ENCODE measurements at places on chromosomes 1 and 21.

DNA sequence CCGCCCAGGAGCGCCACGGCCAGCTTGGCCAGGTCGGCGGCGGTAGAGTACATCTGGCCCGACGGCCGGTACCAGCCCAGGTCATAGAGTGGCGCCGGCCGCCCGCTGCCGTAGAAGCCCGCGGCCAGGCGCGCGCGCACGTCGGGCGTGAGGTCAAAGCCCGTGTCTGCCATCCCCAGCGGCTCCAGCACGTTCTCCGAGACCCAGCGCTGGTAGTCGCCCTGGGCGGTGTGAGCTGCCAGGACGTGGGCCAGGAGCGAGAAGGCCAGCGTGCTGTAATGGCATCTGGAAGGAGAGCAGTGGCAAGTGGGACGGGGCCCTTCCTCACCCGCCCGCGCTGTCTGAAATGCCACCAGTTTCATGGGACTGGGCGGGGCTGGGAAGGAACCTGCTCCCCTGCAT lies 18.9 kb downstream of the LACTBL1 start:
- no peak for DNase-seq

- DNase-seq: no peak
Observed at GRCh38 chr1:201214461-201214860, 23.8 kb downstream of the IGFN1 start.

DNA sequence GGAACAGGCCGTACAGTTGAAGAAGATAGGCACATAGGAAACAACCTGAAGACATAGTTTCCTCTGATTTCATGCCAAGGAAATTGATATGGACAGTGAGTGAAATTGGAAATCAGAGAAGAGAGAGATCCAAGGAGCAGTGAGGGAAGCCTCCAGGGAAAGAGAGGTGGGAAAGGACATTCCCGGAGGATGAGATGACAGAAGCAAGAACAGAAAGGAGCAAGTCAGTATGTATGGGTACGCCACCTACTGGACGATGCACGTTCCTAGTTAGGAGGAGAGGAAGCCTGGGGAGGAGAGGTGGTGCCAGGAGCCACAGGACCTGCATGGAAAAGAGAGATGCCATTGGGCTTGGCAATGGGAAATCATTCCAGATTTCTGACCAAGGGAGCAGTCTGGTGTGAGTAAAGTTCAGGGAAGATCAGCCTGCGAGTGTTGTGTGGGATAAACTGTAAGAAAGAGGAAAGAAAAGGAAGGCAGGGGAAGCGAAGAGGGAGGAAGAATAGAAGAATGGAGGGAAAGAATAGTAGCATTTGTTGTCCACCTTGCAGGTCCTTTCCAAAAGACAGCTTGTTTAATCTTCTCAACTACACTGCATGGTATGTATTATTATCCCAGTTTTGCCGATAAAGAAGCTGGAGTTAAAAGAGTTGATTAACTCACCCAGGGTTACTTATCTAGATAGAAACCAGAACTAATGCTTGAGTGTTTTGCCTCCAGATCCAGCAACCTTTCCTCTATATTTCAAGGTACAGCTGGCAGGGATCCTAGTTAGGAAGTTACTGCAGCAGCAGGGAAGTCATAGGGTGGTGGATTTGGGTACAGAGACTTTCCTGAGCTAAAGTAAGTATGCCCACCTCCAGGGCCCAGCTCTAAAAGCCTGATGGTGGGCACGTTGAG lies 27.4 kb downstream of the C1orf116 start:
- no peak for DNase-seq

GRCh38 chr1:220761688-220762427 lies 13.7 kb downstream of the MTARC2 start:
- DNase-seq: no peak

DNA sequence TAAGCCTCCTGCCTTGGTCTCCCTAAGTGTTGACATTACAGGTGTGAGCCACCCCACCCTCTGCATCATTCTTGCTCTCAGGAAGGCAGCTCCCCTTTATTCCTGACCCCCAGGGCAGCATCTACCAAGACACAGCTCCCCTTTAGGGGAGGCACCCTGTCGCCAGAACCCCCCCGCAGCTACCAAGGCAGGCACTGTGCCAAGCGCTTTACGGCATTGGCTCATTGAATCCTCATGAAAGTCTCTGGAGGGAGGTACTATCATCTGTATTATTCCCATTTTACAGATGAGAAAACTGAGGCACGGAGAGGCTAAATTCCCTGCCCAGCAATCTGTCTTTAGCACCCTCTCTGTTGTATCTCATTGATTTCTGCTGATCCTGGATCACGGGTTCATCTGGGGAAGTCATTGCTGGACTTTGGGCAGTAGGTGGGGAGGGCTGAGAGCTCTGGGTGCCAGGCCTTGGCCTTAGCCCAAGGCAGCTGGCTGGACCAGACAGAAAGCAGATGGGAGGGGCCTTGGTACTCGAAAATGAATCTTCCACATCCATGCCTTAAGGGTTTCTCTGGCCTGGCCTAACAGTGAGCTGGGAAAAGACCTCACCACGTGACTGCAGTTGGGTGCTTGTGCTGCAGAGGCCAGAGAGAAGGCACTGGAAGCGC lies 5.9 kb downstream of the PLOD1 start:
- DNase-seq: no peak

DNA sequence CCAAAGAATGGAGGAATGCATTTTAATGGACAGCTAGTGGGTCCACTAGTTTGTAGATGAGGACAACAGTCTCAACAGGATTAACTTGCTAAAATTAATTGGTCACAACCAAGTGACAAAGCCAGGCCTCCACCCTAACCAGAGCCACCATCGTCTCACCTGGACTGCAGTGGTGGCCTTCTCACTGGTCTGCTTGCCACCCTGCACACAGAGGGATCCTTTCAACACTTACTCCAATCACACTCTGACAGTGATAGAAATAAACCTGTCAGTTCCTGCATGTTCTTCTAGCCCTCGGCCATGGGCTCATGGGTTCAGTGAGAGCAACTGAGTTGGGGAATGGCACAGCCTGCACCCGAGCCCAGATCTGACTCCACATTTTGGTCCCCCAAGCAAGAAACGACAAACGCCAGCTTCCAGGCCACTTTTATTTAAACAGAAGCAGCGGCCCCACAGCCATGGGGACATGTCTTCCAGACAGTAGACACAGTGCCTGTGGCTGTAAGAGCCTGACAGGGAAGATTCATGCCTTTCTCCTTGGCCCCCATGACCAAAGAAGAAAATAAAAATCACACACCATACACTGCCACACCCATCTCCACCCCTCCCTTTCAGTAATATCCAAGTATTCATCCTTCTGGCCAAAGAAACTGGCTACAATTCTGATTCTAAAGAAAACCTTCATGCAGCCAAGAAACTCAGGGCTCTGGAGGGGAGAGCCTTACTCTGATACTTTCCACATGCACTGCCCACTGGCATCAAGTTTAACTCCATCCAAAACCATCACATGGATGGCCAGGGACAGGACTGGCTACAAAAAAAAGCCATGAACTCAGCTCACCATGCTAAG lies 37.6 kb downstream of the DHCR24 start:
- DNase-seq: peak; percentile 38

GRCh38 chr1:46301808-46302640 lies 1.4 kb downstream of the LRRC41 start:
- DNase-seq: peak; percentile 85

- no peak for DNase-seq
Observed at GRCh38 chr1:114517348-114517747, 6.3 kb upstream of the TRIM33 start.

DNA sequence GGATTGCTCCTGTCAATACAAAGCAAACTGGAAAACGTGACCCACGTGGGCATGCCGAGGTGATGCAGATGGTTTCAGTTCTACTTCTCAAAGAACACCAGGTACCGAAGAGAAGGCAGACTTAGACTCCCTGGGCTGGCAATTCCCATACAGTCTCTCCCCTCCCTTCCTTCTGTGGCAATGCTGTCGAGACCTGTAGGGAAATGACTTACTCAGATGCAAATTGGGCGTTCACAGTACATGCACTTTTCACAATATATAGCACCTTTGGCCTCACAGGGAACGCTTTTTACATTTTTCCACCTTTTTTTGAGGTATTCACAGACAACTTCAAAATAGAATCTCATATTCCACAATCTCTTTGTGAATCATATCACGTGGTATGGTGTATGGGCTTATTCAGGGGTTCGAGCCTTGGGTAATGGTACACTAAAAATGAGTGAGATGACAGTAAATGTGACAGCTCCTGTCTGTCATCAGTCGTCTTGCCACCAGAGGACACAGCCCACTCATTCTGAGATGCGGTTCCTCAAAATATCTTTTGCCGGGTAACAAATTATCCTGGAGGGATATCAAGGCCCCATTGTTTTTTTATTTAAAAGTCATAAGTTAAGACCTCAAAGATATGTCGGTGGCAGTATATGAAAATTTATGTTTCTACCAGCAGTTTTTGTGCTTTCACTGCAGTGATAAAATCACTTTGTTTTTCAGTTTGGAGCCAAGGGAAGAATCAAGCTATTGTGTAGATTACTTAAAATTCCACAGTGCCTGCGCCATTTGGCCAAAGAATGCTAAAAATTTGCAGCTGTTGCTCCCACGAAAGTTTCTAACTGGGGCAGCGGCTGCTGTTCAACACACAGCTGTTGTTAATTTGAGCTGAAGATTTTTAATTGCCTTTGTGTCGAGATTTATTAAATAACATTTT lies 168.4 kb downstream of the ZZZ3 start:
- no peak for DNase-seq

GRCh38 chr1:26297791-26298124 lies 8.7 kb downstream of the UBXN11 start:
- no peak for DNase-seq

GRCh38 chr21:25953196-25953595 lies 217.4 kb downstream of the APP start:
- DNase-seq: no peak

GRCh38 chr1:8077120-8077573 lies 51.0 kb upstream of the ERRFI1 start:
- peak; percentile 80 for DNase-seq

DNA sequence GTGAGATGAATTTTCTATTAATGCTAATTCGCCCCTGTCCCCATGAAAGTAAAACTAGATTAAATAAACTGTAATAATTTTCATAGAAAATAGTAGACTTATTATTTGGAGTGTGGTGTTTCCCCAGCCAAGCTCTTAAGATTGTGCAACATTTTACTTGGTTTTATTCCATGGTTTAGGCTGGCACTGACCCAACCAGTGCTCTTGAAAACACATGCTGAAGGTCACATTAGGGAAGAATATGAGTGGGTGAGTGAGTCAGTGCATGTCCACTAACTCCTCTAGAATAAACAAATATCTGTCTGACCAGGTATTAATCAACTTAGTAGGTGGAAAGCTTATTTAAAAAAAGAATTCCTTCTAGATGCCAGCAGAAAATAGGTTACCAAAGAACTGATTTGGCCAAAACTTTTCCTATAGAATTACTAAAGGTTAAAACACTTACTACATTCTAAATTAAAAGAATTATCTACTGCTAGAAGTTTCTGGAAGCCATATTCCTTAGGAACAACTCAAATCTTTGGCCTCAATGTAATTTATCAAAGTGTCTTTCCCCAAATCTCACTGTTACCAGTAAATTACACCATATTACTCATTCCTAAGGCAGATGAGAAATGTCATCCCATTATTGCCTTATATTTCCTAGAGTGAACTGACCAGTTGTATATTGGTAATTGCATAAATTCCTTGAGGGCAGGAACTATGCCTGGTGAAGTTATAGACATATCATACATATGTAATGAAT lies 89.7 kb upstream of the RGS1 start:
- DNase-seq: no peak

All from upper lobe of right lung (tissue), 1 donor.